Left lung (tissue), 14 donors: ENCODE measurements at places on chromosomes 1 and 21. TPM values are rescaled to one million over a fixed set of nuclear protein-coding genes. Genes with fewer than 3 reads are reported as not detected.
A peak's percentile ranks its signal among the peaks of the same experiment; 100 is the strongest.

DNA sequence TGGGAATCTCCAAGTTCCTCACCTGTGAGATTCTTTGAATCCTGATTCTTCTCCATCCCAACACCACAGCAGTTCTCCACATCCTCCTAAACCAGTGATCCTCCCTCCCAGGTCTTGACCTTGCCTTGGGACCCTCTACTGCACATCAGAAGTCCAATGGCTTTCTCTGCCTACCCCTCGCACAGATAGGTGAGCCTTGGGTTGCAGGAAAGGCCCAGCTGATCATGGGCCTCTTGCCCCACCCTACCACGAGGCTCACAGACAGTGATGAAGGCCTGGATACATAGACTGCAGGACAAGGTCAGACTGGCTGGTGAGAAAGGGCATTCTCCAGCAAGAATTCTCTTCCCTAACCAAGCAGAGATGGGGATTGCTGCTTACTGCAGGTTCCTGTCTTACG is 825 bp downstream of the FABP3 start:
- DNase-seq = no peak

DNA sequence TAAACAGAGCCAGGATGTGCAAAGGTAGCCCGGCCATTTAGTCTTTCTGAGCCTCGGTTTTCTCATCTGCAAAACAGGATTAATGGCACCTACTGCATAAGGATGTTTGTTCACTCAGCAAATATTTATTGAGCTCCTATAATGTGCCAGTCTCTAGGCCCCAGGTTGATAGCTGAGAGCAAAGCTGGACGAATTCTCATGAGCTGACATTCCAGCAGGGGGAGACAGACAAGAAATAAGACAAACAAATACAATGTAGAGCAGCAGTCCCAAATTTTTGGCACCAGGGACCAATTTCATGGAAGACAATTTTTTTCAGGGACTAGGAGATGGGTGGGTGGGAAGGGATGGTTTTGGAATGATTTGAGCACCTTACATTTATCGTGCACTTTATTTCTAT is 74.3 kb upstream of the PAX7 start:
- peak; percentile 7 for DNase-seq

GRCh38 chr1:24043345-24044032 is 63.4 kb upstream of the SRSF10 start:
- no peak for DNase-seq

DNA sequence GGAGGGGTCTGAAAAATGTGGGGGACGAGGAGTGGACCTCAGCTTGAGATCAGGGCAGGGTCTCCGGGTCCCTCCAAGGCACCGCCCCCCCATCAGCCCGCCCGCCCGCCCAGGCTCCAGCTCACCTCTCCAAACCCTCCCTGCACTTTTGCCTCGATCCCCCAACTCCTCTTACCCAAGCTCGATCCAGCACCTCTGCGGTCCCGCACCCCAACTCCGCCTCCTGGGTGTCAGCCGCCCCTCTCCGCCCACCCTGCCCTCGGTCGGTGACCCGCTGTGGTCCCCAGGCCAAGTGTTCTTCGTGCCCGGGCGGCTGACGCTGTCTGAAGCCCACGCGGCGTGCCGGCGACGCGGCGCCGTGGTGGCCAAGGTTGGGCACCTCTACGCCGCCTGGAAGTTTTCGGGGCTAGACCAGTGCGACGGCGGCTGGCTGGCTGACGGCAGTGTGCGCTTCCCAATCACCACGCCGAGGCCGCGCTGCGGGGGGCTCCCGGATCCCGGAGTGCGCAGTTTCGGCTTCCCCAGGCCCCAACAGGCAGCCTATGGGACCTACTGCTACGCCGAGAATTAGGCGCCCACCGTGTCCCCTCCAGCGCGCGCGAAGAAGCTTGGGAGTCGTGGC is 5.7 kb downstream of the HAPLN2 start:
- DNase-seq = no peak

DNA sequence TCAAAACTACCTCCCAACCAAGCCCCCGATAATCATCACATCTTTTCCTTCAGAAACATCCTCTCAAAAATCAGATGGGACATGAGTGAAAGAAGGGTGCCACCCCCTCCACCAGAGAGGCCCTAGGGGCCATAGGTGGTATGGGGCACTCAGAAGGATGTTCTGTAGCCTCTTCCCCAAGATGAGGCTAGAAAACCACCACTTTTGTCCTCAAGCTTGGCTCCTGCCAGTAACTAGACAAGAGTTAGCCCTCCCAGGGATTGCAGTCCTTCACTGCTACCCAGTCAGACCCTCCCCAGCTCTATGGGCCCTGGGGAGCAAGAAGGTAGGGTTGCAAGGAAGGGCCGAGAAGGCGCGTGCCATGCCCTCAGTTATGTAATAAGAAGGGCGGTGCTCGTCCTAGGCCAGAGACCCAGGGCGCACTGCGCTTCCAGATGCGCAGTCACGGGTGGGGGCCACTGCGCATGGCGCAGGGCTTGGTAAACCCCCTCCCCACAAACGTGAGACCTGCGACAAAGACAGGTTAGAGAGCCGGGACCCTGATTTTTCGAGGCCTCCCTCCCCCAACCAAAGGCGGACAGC is 69.7 kb downstream of the CD46 start:
- no peak for DNase-seq

DNA sequence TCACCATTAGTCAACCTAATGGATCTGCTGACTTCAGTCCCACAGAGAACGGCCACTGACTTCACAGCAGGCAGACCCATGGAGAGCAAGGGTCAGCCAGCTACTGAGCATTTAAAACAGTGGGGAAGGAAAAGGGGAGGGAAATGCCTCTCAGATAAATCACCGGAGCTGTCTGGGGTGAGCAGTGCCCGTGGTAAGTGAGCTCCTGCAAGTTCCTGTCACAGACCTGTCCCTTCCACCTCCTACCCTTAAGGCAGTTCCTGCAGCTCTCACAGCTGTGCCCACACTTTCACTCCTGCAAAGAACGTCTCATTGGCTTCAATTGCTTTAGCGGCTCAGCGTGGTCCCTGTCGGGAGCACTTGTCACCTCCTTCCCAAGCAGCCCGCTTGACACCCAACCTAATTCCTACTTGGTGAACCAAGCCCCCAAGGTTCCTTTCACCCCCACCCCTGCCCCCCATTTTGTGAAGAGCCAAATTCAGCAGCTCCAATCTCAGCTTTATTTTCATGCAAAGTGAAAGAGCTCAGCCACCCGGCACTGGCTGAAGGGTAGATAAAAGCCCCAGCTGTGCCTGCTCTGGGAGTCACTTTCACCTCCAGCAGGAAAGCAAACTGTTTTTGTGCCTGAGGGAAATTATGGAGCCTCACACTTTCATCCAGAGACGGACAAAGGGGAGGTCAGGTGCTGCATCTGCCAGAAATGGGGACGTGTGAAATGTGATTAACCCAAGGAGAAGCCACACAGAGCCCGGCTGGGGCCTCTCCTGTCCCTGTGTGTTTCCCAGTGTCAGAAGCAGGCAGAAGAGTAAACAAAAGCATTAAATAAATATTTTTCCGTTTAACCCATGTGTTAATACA is 306.2 kb downstream of the TTLL7 start:
- no peak for DNase-seq

- DNase-seq = no peak
These were observed 21.5 kb upstream of the LYST start for GRCh38 chr1:235888119-235888643.

- no peak for DNase-seq
These were observed 146.2 kb downstream of the C1orf21 start for GRCh38 chr1:184533049-184533448.

DNA sequence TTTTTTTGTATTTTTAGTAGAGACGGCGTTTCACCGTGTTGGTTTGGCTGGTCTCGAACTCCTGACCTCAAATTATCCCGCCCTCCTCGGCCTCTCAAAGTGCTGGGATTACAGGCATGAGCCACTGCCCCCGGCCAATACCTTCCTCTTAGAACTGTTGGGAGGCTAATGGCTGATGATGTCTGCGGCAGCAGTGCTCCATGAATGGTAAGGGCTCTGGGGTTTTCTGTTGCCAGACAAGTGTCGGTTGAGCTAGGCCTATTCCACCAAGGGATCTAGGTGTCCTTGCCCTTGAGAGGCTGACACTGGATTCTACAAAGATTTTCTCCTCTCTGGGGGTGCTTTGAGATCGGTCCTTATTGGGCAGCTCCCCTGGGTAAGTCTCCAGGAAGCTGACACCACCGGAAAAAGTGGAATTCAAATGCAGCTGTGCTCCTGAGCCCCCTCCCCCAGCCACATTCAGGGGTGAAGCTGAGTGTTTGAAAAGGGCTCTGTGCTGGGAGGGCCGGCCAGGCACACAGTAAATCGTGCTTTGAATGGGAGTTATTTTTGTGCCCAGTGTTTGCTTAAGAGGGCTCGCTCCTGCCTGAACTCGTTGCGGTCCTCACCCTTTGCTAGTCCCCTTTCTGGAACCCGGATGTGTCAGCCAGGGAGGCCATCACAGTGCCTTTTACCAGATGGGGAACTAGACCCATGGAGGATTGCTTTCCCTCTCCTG is 5.2 kb downstream of the SOX13 start:
- no peak for DNase-seq

DNA sequence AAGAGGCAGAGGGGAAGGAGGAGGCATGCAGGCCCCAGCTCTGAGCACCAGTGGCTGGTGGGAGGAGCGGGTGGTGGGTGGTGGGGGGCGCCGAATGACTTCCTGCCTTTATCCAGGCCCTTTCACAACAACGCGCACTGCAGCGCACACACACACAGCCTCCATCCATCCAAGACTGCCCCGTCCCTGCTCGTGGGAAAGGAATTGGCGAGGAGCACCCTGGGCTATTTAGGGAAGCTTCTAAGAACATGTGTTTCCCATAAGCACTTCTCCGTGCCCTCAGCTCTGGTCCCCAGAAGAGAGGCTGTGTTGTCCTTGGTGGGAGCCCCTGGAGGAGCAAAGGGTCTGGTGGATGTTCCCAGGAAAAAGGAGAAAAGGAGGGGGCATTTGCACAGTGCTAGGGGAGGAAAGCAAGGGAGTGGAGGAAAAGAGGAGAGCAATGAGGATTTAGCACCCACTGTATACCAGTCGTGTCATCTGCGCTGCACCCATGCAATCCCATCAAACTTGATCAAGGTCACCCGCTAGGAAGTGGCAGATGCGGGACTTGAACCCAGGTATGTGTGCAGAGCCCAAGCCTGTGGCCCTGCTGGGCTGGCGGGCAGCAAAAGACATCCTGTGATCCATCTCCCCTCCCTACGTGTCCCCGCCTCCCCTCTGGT is 28.1 kb downstream of the EPHA2 start:
- no peak for DNase-seq

GRCh38 chr21:40433538-40433937 is 413.4 kb downstream of the DSCAM start:
- DNase-seq = no peak

- no peak for DNase-seq
These were observed 150.3 kb upstream of the IRF2BP2 start for GRCh38 chr1:234760303-234760723.

- DNase-seq = peak; percentile 79
These were observed 684 bp upstream of the MRPL20 start for GRCh38 chr1:1407636-1408318.

- no peak for DNase-seq
These were observed 191.4 kb downstream of the DAB1 start for GRCh38 chr1:57232500-57232899.

DNA sequence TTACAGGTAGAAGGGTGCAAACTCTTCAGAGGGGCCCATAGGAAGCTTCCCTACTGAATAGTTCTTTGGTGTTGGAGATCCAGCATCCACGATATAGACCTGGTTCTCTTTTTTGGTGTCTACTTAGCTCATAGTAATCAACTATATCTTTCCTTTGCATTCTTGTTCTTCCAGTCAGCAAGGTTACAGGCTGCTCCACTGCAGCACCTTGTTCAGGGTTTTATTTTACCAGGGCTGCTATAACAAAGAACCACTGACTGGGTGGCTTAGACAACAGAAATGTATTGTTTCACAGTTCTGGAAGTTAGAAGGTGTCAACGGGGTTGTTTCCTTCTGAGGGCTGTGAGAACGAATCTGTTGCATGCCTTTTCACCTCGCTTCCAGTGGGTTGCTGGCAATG is 136.3 kb downstream of the CLEC20A start:
- no peak for DNase-seq

DNA sequence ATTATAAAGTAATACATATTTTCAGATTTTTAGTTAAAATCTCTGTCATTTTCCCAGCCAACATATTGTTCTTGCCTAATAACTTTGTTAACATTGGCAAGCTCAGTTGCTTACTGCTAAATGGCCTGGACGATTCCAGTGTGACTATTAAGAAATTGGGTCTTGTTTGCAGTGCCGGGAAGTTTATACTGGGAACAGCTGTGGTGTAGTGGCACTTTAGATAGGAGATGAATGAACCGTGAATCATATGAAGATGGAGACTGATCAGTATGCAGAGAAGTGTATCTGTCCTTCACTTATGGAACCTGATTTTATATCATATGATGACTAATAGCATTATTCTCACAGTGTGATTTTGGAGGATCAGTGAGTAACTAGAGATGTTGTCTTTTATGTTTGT is 3.3 kb downstream of the CHRM3 start:
- DNase-seq = no peak

GRCh38 chr1:240352769-240353168 is 259.2 kb downstream of the GREM2 start:
- DNase-seq = no peak

GRCh38 chr1:156233426-156234127 is 8.4 kb upstream of the BGLAP start:
- no peak for DNase-seq

DNA sequence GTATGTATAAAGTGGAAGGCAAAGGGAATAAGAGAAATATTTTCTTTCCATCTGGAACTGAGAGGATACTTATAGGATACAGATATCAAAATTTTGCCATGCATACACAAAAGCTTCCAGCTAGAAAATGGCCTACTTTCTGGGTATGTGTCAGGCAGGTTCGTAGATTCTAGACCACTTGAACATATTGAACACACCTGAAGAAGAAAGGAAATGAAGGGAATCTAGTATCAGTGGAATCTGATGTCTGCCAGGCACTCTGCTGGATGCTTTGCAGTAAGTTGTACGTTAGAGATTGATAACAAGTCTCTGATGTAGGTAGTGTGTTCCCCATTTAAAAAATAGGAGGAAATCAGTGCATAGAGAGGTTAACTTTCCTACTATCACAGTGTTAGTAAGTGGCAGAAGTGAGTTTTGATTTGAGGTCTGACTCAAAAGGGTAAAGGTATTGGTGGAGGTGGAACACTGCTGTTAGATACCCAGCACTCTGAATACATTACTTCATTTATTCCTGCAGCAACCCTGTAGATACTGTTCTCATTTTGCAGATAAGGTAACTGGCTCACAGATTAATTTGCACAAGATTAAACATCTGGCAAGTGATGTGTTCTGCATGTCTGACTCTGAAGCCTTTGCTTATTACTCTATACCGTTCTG is 3.0 kb downstream of the CAMSAP2 start:
- DNase-seq = no peak

The PLA2G2F gene
- polyA plus RNA-seq = not detected

The PEX19 gene
- polyA plus RNA-seq = 67.0 TPM

The NBPF20 gene
- 1.3 TPM for polyA plus RNA-seq

The CFHR4 gene
- not detected for polyA plus RNA-seq

The SLAMF7 gene
- polyA plus RNA-seq = 0.98 TPM

The AMY2A gene
- polyA plus RNA-seq = 0.35 TPM

The FCRLA gene
- polyA plus RNA-seq = 0.35 TPM

The SAMD13 gene
- polyA plus RNA-seq = 8.1 TPM

The KCND3 gene
- polyA plus RNA-seq = 0.52 TPM

The SOX13 gene
- 51.0 TPM for polyA plus RNA-seq

The NDUFV3 gene
- polyA plus RNA-seq = 43.0 TPM

The GLRX2 gene
- polyA plus RNA-seq = 11.0 TPM

The NPHP4 gene
- 14.2 TPM for polyA plus RNA-seq
